ENCODE measurements at places on chromosomes 12 and 14.
A peak's percentile ranks its signal among the peaks of the same experiment; 100 is the strongest.

DNA sequence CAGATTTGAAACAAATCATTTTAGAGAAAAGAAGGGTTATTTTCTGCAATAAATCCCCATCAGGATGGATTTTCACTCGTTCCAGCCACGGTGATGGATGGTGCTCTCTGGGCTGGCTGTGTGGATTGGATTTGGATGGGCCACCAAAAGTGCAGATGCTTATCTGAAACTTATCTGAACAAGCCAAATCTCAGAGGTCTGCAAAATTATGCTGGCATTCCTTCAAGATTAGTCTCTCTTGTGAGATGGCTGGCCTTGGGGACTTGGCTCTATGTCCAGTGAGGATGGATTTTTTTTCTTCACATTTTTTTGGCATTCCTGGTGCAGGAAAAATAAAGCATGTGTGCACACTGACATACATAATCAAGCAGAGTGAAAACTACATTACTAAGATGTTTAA is 341.9 kb downstream of the GXYLT1 start:
- no peak for DNase-seq

GRCh38 chr12:87317302-87317701 is 711.9 kb downstream of the C12orf50 start:
- DNase-seq: peak; percentile 55

DNA sequence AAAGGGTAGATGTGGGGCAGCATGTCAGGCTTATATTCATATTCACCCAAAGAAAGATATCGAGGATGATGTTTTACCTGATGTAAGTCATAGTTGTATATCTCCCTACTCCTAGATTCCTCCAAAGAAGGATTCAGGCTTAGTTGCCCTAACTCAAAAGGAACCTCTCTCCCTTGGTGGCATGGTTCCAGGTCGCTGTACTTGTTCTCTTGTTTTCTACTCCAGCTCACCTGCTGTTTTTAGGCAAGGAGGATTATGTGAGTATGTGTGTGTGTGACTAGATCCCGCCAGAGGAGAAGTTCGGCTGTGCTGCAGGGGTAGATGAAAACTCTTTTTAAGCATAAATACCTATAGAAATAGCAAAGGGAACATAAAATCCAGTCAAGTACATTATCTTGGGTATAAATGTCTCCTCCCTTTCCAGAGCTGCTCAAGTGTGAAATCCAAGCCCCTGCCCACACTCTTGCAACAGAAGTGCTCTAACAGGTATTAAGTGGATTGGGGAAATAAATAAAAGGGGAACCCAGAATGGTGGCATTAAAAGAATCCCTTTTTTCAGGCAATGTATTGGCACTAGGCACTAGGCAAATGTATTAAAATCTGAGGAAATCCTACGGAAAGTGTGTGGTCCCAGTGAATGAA is 375.7 kb downstream of the ZFP36L1 start:
- no peak for DNase-seq

DNA sequence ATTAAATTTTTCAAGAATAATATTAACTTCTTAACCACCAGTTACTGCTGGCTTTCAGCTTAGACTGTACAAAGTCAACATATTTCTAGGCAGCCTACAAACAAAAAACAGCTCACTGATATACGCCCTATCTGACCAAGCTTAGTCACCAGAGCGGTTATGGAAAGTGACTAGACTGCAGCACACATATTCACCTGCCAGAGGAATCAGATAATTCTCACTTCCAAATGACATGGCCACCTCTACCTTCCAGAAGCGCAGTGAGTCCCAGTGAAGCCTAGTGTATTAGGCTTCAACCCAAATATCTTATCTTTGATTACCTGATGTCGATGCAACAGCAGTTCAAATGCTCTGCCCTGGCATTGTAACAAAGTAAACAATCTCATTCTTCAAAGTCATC is 8.5 kb downstream of the STXBP6 start:
- no peak for DNase-seq

- DNase-seq: peak; percentile 60
Observed at GRCh38 chr12:108724054-108724889, 7.0 kb downstream of the CORO1C start.

- no peak for DNase-seq
Observed at GRCh38 chr14:102592763-102593060, 263 bp downstream of the RCOR1 start.

- no peak for DNase-seq
Observed at GRCh38 chr12:46794593-46795190, 31.1 kb downstream of the SLC38A4 start.

DNA sequence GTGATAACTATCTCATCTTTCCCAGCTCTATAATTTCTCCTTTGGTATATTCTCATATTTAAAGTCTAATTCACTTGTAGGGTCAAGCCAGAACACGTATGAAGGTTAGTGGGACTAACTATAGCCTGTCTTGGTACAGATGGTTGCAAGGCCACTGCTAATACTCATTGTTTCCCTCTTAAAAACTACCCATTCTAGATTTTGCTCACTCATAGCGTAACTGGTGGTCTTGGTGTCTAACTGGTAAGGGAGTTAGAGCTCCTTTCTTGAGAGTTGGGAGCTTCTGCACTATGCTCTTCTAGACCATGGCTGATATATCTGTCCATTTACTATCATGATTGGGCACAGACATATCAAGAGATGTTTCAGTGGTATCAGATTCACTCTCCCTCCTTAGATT is 8.8 kb downstream of the MGP start:
- DNase-seq: no peak

GRCh38 chr12:123801573-123802178 is 39.6 kb downstream of the DNAH10 start:
- DNase-seq: peak; percentile 7
